ENCODE measurements at places on chromosomes 12 and 14.
A peak's percentile ranks its signal among the peaks of the same experiment; 100 is the strongest.

DNA sequence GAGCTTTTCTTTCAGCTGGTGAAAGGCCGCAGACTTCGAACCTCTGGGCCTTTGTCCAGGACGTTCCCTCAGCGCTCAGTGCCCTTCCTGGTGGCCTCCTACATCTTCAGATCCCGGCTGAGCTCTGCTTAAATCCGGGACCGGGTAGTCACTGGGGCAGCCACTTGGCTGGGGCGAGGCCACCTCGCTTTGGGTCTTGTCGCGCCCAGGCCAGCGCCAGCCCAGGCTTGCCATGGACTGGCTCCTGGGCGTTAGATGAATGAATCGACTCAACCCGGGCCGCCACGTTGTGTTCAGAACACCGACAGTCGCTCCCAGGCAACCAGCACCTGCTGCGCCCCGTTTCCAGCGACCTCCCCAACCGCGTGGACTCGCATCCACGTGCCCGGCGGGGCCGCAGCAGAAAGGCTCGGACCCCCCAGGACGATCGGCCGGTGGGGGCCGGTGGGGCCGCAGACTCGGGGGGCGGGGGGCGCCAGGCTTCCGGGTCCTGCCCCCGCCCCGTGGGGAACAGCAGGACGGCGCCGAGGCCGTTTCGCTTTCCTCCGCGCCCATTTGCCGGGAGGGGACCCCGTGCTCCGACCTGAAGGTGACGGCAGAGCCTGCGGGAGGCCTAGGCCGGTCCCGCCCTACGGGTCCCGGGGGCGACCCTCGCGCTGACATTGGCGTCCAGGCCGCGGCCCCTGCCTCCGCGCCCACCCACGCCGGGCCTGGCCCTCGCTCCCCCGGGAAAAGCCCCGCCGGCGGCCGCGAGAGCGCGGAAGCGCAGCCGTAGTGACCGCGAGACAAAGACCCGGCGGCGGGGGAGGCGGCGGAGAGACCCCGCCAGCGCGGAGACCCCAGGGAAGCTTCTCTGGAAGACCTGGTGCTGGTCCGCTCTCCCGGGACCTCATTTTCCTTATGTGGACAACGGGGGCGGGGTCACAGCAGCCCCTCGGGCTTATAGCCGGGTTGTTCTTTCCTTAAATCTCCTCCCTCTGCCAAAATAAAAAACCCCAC, 37.3 kb upstream of the RCOR1 start:
- peak; percentile 58 for DNase-seq

- DNase-seq = no peak
These were observed 904 bp downstream of the CACNA1C start for GRCh38 chr12:2053691-2054090.

DNA sequence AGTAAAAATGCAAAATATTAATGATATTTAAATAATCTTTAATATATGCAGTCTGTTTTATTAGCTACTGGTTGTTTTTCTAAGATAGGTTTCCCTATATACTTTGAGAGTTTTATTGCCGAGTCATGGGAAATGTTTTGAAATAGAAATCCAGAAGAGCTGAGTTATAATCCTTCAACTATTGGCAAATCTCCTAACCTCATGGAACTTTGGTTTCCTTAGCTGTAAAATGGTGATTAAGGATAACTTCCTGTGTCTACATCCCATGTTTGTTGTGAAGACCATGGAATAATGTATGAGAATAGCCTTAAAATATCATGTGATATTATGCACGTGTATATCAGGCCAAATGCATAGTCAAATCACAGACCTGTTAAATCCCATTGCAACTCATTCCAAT, 51.0 kb downstream of the UNC79 start:
- no peak for DNase-seq

GRCh38 chr12:1559676-1560091, 34.7 kb downstream of the FBXL14 start:
- no peak for DNase-seq

DNA sequence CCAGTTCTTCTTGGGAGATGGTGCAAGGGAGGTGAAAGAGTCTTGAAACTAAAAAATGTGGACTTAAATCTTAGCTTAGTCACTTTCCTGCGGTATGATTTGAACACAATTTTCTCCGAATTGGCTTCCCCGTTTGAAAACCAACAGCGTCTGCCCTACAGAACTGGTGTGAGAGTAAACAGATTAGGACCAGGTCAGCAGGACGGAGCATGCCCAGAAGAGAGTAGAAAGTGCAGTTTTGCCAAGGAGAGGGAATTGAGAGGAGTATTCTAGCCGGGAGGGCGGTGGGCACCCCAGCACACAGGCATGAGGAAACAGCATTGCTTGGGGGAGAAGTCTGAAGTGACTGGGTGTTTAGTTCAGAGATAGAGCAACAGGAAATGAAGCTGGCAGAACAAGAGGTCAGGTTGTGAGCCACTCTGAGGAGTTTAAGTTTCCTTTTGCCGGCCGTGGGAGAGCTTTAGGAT, 927.1 kb downstream of the VRK1 start:
- DNase-seq = peak; percentile 52

GRCh38 chr14:38848243-38848935, 254.6 kb downstream of the SEC23A start:
- DNase-seq = no peak

DNA sequence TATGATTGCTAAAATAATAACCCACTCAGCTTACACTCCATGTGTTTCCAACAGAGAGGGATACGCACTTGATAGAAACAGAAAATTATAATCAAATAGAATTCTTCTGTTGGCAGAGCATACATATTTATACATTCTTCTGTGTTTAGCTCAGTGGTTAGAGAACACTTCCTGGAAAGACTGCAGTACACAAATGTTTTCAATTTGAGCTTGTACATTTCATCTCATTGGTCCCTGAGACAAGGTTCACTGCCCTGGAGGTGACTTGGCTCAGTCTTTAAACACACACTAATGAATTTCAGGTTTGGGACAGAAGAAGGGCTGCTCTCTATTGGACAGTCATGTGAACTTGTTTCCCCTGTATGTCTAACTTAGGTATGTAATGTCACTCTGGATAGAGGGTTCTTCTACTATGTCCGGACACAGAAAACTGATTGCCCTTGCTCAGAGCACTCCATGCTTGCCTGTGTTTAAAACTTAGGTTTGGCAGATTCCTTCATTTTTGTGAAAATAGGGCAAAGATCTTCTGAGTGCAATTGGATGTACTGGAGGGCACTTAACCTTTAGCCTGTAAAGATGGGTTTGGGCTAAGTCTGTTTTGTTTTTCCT, 22.9 kb downstream of the PROX2 start:
- DNase-seq = no peak

GRCh38 chr14:71236487-71236886, 329.2 kb downstream of the PCNX1 start:
- no peak for DNase-seq

- no peak for DNase-seq
These were observed 206.4 kb downstream of the DIO2 start for GRCh38 chr14:80004871-80005270.

DNA sequence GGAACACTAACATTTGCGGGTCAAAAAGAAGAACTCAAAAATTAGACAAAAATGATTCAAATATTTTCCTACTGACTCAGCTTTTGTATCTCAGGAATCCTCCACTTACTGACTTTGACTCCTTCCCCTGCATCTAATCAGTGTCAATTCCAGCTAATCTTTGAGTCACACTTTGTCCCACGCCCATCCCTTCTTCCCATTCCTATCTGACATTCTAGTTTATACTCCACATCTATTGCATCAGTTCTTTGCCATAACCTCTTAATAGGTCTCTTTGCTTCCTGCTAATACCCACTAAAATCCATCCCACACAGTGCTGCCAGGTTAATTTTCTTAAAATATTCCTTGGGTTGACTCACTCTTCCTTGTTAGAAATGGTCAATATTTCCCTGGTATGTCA, 19.1 kb downstream of the BBS10 start:
- no peak for DNase-seq

- DNase-seq = no peak
These were observed 157.4 kb downstream of the RGS6 start for GRCh38 chr14:72089625-72090024.

- DNase-seq = no peak
These were observed 424.0 kb upstream of the GARIN6 start for GRCh38 chr12:99223579-99223978.

GRCh38 chr12:92444763-92445162, 258.0 kb upstream of the PLEKHG7 start:
- no peak for DNase-seq

- DNase-seq = no peak
These were observed 10.1 kb upstream of the JDP2 start for GRCh38 chr14:75417674-75418073.

DNA sequence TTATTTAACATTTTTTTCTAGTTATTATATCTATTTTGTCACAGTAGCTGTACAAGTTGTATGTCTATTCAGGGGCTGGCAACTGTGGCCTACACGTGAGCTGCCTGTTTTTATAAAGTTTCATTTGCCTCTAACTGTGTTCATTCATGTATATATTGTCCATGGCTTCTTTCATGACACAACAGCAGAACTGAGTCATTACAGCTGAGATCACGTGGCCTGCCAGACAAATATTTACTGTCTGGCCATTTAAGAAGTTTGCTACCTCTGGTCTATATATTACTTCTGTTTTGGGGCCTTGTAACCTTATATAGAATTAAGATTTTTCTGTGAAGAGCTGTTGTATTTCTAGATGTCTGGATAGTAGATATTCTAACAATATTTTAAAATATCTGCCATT, 37.9 kb downstream of the KIAA0586 start:
- DNase-seq = no peak

GRCh38 chr14:68672609-68673285, 120.1 kb downstream of the ZFP36L1 start:
- no peak for DNase-seq

GRCh38 chr12:6312529-6313325, 2.2 kb downstream of the PLEKHG6 start:
- no peak for DNase-seq

DNA sequence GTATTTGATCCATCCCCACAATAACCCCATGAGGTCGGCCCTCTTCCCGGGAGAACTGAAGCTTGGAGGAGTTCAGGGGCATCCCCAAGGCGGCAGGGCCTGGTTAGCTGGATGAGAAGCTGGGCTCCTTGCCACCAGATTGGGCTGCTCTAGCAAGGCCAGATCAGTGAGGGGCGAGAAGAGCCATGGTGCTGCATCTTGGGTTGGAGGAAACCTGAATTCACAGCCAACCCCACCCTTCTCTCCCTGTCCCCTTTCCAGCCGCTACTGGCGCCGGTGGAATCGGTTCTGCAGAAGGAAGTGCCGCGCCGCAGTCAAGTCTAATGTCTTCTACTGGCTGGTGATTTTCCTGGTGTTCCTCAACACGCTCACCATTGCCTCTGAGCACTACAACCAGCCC, 228.6 kb upstream of the FKBP4 start:
- DNase-seq = no peak

DNA sequence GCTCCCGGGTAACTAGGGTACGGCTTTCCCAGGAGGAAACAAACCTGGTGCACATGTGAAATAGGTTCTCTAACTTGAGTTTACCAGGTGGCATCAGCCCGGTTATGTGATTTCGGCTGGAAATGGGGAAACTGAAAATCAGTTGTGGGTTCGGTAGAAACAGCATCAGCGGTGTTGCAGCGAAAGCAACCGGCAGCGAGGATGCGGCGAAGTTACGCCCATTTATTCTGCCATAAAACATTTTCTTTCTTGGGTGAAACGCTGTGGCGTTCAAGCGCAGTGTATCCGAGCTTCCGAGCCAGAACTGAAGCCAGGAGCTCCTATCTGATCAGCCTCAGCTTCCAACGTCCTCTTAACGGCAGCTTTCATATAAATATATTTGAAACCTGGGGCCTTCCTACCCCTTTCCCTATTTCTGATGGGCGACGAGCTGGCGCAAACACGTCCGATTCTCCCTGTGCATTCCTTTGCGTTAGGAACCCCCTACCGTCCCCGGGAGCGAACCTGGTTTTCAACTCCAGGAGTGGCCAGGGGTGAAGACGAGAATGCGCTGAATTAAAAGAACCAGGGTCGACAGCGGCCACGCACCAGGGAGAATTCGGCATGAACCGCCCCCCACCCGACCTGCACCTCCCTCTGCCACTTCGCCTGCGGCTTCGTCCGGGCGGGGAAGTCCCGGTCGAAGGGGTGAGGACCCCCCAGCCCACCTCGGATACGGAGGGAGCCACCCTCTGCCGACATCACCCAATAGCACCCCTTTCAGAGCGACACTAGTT, 1.6 kb downstream of the DPF3 start:
- DNase-seq = no peak
